ENCODE measurements at places on chromosomes 5 and 9.

DNA sequence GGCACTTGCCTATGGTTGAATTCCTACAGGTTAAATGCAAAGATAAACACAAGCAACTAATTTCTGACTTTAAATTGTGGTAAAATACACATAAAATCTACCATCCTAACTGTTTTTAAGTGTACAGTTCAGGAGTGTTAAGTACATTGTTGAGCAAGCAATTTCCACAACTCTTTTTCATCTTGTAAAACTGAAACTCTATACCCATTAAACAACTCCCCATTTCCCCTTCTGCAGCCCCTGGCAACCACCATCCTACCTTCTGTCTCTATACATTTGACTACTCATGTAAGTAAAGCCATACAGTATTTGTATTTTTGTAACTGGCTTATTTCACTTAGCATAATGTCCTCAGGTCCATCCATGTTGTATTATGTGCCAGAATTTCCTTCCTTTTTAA is 38.5 kb upstream of the STX17 start:
- DNase-seq, result no peak

GRCh38 chr5:74927336-74927735 is 61.1 kb upstream of the FAM169A start:
- DNase-seq, result no peak

GRCh38 chr9:82513976-82514735 is 525.6 kb downstream of the SPATA31D1 start:
- DNase-seq, result no peak

DNA sequence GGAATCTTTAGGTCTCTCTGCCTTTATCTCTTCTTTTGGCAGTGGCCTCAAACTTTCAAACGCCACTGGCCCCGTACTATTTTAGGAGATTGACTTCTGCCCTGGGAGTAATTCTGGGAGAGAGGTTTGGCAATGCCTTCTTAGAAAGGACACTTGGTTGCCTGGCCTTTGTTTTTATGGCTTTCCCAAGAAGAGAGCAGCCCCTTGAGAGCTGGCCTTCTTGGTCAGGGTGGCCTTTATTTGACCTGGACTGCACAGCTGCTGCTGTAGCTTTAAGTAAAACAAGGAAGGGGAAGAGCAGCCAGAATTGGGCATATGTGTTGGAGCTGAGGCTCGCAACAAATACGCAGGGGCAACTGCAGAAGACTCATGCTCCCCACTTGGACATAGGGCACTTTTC is 60.8 kb downstream of the PTPN3 start:
- DNase-seq, result no peak

DNA sequence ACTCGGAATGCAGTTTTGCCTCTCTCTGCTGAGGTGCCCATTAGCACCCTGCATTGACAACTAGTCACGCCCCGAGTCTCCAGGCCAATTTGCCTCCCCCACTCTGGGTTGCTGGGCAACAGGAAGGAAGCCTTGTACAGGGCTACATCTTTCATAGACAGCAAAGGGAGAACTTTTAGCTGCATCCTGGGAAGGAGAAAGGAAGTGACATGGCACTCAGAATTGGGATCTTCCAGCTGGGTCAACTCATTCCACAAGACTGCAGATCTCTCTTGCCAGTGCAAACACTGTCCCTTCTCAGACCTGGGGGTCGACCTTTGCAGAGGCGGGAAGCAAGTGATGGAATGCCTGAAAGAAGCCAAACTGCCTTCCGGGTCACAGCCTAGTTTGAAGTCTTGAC is 282.0 kb downstream of the SLIT3 start:
- no peak for DNase-seq

DNA sequence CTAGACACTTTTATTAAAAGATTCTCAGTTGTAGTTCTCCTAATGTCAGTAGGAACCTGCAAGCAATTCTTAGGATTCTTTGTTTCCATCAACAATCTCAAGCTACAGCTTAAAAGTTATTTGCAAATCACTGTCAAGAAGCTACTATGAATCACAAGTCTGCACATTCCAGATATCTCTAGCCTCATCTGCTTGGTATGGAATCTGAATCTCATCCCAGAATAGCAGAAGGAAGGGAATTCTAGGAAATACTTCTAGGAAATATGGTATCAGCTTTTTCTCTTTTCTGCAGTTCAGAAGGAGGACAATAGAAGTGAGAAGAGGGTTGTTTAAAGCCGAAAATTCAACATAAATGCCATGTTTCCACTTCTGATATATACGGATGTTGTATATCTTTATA is 792.2 kb upstream of the CDH9 start:
- no peak for DNase-seq

GRCh38 chr5:57772512-57772911 is 289.9 kb upstream of the ACTBL2 start:
- DNase-seq, result no peak

DNA sequence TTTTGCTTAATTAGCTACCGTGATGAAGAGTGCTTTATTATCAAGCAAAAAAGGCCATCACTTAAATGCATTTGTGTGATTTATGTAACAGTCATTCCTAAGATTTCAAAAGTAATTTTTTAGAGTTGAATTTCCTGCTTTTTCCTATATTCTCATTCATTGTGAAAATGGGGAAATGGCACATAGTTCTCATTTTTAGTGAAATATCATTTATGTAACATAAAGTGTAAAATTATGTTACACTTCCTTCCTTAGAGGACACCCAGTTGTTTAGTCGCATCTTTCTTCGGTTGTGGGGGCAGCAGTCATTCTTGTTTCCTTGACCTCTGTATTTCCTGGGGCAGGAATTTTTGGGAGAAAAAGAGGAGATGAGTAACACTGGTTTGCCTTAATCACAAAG is 142.8 kb downstream of the MAST4 start:
- no peak for DNase-seq

- DNase-seq, result no peak
Observed at GRCh38 chr5:148748702-148749392, 77.6 kb upstream of the ADRB2 start.

DNA sequence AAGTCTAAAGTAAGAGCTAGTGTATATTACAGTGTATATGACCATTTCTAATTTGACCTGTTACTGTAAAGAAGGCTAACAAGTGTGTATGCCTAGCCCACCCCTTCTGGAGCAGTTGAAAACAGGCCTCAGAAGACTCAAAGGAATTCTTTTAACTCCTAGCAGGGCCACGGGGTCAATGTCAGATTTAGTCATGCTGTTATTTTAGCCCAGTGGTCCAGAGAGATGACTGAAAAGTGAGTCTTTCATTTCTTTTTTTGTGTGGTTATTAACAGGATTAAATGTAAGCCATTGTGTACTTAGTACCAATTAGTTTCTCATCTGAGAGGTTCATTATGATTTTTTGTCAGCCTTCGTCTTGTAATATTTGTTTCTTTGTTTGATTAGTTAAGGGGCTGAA is 24.4 kb downstream of the ZCCHC7 start:
- no peak for DNase-seq

GRCh38 chr5:57262541-57262940 is 88.7 kb downstream of the GPBP1 start:
- DNase-seq, result no peak

DNA sequence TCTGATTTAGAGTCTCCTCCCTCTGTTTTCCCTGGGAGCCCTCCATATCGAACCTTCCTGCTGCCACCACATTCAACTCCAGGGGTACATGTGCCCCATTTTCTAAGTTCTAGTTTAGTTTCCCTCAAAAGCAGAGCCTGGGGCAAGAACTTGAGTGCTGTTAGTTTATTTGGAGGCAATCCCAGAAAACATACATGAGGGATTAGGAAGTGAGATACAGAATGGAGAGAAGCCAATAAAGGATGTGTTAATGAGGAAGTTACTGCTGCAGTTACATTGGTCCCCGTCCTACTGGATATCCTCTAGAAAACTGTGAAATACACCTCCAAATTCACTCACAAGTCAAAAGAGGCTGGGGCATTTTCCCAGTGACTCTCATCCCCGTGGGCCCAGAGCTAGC is 159.4 kb upstream of the SMARCA2 start:
- DNase-seq, result no peak

DNA sequence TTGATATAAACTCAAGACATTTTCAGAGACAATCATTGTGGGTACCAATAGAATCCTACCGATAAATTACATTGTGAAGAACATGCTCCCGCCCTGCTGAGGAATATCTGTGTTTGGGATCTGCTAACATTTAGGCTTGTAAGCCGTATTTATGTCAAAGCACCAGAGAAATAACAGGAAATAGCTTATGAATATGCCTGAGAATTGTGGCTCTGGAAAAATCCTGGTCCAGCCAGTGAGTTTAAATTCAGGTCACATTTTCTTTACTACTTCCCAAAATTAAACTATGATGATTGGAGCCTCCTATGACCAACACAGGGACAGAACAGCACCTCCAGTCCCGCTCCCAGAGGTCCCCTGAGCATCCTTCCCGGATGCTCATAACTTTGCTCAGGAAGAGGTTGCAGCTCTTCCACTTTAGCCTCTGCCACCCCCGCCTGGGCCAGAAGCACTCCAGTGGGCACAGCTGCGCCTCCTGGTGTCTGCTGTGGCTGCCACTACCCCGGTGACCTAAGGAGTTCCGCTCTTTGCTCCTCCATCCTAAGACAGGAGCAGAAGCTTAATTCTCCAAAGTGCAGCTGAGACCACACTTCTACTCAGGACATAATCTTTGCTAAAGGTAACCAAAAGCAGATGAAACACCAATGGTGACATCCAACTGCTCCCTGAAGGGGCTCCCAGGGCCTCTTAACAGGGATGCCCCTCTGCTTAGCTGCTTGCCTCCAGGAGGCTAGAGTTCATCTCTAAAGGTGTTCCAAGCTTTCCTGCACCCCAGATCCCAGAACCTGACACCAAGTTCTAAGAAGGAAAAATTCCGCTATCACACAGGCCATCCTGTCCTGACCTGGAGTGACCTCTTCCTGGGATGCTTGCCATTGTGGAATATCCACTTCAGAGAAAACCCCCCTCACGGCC is 58.8 kb downstream of the SLC1A1 start:
- DNase-seq, result no peak

- no peak for DNase-seq
Observed at GRCh38 chr9:16090907-16091629, 538.2 kb downstream of the CCDC171 start.

GRCh38 chr9:110031511-110032173 is 176.3 kb downstream of the C9orf152 start:
- DNase-seq, result no peak

- DNase-seq, result no peak
Observed at GRCh38 chr5:9415566-9415965, 130.3 kb downstream of the SEMA5A start.

DNA sequence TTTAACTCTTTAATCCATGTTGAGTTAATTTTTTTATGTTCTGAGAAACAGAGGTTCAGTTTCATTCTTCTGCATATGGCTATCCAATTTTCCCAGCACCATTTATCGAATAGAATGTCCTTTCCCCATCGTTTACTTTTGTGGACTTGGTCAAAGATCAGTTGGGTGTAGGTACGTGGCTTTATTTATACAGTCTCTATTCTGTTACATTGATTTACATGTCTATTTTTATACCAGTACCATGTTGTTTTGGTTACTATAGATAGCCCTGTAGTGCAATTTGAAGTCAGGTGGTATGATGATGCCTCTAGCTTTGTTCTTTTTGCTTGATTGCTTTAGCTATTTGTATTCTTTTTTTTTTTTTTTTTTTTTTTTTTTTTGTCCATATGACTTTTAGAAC is 462.0 kb downstream of the HTR1A start:
- DNase-seq, result no peak

- no peak for DNase-seq
Observed at GRCh38 chr5:35856765-35857351, at the start of gene IL7R. TSS of gene IL7R (plus strand) at chr5:35856891. CDS start at chr5:35856978, 87 bp downstream.

DNA sequence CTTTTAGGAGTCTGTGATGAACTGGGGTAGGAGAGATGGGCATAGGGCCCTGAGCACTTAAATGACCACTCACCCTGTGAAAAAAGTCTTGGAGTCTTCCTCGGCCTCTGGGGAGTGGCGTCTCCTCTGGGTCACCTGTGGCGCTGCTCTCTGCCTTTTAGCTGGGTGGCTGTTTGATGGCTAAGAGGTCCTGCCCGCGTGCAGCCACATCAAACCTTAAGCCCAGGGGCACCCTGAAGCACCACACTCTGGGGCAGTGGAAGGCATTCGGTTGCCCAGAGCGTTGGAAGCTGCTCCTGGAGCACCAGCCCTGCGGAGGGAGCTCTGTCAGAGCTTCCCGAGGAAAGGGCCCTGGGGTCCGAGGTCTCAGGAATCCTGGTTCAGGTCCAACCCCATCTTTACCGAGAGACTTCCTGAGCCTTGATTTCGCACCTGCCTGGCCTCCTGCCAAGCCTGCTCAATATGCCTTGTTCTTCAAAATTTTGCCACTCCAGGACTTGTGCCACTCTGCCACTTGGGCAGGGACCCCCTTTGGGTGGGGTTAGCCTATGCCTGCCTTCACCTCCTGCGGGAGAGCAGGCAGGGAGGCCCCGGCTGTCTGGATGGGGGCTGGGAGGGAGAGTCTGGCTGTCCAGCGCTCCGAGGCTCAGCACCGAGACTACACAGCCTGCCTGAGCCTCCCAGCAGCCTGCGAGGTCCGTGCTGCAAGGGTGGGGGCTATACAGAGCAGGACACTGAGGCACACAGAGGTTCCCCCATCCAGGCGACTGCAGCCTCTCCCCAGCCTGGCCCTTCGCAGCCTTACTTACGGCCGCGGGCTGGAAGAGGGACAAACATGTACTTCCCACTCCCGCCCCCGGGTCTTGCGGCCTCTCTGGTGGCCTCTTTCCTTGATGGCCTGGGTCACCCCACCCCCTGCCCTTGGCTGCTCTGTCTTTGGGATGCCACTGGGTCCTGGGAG is 63.4 kb upstream of the RNU6ATAC start:
- DNase-seq, result no peak

DNA sequence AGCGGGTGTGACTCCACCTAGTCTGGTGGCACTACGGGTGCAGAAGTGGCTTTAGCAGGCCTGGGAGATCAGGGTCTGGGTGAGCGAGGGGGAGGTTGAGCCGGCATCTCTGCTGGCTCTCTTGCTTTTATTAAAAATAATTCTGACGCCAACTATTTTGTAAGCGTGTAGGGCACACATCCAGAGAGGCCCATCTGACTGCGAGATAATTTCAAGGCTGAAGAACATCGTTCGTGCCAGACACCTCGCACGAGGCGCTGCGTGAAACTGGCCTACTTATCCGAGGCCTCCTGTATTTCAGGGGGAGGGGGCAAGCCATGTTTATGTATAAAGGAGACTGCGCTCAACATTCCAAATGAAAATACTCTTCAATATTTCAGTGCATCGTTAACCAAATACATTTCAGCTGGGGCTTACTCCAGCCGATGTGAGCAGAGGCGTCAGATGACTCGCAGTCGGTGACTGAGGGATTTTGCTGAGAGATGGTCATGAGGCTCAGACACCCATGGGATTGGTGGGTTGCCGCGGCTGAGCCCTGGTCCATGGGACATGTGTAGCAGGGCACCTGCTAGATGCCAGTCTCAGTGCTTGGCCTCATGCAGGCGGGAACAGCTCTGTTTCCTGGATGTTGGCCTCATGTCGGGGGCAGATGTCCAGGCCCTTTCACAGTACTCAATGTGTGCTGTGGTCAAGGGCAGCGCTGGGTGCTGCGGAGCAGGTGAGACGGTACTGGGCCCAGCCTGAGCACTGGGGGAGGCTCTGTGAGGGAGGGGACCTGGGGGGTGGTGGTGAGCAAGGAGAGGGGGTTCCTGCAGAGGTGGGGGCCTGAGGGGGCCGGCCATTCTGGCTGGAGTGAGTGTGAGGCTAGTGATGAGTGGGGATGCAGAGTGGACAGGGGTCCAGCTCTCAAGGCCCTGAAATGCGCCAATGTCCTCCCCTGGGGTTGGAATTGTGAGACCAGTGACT is 201.5 kb downstream of the DAB2IP start:
- DNase-seq, result no peak
